NAMALWA (cell line): ENCODE measurements at places on chromosomes 6 and 20.
A peak's percentile ranks its signal among the peaks of the same experiment; 100 is the strongest.

DNA sequence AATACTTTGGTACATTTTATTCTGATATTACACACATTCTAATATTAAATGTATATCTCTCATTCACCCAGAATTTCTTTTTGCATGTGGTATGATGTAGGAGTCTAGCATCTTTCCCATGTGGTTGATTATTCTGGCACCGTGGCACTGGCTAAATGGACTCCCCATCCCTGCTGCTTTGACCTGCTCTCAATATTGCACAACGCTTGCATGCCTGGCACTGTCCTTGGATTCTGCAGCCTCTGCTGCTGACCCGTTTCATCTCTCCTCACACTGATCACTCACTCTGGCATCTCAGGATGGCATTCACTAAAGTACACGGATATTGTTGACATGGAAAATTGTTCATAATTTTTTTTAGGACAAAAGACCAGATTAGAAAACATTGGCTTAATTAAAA is 11.5 kb upstream of the DACT2 start:
- DNase-seq: no peak

DNA sequence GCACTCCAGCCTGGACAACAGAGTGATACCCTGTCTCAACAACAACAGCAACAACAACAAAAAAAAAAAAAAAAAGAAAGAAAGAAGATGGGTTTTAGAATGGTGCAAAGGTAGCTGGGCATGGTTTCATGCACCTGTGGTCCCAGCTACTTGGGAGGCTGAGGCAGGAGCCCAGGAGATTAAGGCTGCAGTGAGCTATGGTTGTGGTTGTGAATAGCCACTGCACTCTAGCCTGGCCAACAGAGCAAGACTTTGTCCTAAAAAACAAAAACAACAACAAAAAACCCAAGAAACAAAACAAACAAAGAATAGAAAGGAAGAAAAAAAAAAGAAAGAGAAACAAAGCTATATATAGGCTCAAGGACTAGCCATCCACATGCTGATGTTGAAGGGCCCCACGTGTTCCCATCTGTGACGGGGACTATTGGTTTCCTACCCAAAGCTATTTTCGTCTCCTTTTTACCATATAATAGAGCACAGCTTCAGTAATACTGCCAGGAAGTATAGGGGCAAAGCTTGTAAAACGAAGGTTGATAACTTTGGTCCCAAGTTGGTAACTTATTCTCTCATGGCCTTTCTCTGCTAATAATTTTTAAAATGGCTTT is 7.9 kb upstream of the EEF1E1 start:
- DNase-seq: no peak

- DNase-seq: no peak
These were observed 74.2 kb downstream of the EZR start for GRCh38 chr6:158744986-158745430.

DNA sequence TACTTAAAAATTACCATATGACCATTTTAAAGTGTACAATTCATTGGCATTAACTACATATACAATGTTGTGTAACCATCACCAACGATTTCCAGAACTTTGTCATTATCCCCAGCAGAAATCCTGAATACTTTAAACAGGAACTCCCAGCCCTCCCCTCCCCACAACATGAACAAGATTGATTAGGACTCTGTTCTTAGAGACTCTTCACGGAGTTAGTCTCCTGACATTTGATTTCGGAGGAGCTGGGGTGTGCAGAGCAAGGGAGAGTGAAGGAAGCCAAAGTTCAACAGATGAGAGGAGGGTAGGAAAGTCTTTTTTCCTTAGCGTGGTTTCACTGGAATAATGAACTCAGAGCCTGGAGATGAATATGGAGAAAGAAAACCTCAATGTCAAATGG is 17.2 kb upstream of the QKI start:
- no peak for DNase-seq

DNA sequence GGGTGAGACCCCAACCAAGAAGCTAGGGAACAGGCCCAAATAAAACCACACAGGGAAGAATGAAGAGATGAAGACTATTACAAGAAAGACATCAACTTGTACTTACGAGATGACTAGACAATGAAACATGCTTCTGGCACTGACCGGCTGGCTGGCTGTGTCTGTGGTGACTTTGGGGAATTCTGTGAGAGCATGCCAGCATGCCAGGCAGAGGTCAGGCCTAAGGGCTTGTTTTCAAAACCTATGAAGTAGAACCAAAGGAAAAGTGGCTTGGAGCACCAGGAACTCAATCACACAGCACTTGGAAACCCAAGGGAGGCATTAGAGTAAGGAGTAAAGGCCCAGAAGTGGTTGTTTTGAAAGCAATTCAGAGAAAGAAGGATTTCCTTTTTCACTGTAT is 28.4 kb upstream of the GSTA3 start:
- DNase-seq: no peak

DNA sequence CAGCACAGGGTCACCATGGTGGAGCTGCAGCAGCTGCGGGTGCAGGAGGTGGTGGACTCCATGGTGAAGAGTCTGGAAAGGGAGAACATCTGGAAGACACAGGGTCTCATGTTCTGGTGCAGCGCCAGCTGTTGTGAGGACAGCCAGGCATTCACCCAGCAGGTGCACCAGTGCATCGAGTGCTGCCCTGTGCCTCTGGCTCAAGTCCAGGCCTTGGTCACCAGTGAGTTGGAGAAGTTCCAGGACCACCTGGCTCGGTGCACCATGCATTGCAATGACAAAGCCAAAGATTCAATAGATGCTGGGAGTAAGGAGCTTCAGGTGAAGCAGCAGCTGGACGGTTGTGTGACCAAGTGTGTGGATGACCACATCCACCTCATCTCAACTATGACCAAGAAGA is 22.9 kb upstream of the RIPK1 start:
- peak; percentile 35 for DNase-seq

DNA sequence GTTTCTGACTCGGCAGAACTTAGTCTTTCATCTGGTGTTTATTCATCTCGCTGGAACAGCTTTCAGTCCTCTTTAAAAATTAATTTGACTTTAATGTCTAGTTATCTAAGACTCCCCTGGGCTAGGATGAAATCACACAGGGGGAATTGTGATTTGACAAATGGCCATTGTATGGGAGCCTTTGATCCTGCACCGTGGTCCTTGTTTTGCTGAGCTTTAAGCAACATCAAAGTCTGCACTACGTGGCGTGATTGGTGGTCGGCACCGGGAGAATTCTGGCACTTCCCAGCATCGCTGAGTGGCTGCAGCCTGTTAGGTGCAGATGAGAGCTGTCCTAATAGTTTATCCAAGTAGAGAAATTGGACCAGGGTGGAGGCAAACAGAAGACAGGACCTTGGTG is 146.9 kb downstream of the TBC1D7 start:
- DNase-seq: no peak

- DNase-seq: no peak
These were observed 18.3 kb downstream of the SRC start for GRCh38 chr20:37364013-37364926.

- peak; percentile 33 for DNase-seq
These were observed 5.4 kb upstream of the DUSP22 start for GRCh38 chr6:286681-287488.

- DNase-seq: no peak
These were observed 24.5 kb upstream of the TAF8 start for GRCh38 chr6:42025845-42026243.

DNA sequence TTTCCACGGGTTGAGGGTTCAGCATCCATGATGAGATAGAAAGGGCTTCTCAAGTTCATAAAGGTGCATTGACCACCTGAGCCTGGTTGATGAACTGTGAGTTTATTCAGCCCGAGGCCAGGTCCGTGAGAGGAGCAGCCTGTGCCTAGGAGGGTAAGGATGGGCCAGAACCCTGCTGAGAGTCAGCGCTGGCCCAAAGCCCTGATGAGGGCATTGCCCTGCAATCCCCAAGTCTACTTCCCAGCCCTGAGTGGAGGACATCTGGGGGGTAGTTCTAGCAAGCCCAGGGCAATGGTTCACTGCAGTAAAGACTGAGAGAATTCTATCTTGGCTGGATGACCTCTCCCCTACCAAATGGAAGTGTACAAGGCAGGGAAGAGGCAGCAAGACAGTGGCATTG is 123.3 kb upstream of the NXT1 start:
- DNase-seq: no peak
